Fibroblast of skin of left quadriceps (primary cell): ENCODE measurements at places on chromosomes 5 and 9.

DNA sequence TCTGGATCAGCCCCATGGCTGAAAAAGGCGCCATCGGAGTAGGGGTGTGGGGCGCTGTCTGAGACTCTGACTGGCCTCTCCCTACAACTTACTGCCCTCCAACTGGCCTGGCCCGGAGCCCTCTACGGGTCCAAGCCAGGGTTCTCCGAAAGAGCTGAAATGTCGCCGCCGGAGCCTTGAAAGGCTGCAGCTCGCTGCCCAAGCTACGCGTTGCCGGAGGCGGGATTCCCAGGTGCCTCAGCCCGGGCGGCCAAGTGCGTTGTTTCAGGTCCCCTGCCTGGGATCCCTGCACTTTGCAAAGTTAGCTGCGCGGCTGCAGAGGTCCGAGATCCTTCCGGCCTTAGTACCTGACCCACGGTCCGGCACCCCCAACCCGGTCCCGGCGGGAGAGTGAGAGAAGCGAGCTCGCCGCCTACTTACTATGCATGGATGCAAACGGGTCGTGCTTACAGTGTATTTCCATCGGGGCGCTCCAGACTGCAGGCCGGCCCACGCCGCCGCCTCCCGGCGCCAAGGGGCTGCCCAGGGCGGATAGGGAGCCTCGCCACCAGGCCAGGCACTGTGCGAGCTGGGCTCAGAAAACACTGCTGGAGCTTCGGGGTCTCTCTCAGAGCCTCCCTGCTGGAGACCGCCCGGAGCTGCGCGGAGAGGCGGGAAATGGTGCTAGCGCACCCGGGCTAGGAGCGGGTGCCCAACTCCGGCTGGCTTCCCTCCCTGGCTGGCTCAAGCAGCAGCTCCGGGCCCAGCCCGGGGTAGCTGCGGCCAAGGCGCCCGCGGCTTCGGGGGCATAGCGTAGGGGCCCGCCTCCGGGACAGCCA, 7.7 kb downstream of the PAX5 start:
- DNase-seq: no peak

- peak; percentile 20 for DNase-seq
Measured at GRCh38 chr9:15253197-15253596, 53.8 kb downstream of the TTC39B start.

- DNase-seq: no peak
Measured at GRCh38 chr9:137487454-137488326, 28.6 kb upstream of the NSMF start.

DNA sequence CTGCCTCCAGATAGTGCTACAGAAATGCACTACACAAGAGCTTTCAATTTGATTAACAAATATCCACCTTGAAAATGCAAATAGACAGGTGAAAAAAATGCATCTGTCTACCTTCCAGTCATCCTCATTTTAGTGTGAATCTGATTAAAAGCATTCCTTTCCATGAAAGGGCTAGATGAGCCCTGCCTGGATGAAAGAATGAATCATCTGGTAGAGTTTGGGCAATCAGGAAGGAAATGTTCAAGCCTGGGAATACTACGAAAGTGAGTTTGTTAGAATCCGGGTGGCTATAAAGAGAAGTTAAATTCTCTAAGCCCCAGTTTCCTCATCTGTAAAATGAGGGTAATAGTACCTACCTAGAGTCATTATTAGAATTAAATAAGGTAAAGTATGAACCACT, 142.6 kb downstream of the FAM114A2 start:
- DNase-seq: no peak

DNA sequence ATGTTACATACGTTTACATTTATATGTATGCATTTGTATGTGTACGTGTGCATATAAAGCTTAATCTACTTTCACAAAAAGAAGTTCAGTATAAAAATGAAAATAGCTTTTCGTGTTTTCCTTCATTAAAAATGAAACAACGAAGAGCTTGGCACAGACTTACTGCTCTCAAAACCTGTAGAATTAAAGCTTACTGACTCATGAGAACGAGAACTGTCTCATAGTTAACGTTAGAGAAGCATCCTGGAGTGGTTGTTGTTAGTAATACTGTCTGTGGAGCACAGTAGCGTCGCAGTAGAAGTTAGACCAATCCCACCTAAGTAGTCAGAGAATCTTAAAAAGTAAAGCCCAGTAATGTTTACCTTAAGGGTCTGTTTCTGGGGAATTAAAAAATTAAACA, 1.3 kb downstream of the MAT2B start:
- DNase-seq: no peak
